ENCODE measurements at places on chromosomes 13 and 19. TPM values are rescaled to one million over a fixed set of nuclear protein-coding genes. Genes with fewer than 3 reads are reported as not detected.
A peak's percentile ranks its signal among the peaks of the same experiment; 100 is the strongest.

GRCh38 chr13:27172495-27172842 lies 858 bp upstream of the USP12 start:
- no peak for DNase-seq

GRCh38 chr13:112733112-112733511 lies 43.3 kb downstream of the ATP11A start:
- no peak for DNase-seq

GRCh38 chr13:20272588-20273171 lies 40.6 kb upstream of the GJB6 start:
- no peak for DNase-seq

GRCh38 chr13:74133657-74134201 lies 475 bp downstream of the KLF12 start:
- peak; percentile 90 for DNase-seq

- DNase-seq: peak; percentile 45
These were observed at the start of gene KCTD15 for GRCh38 chr19:33796164-33796875. Gene KCTD15, plus strand, starts transcription at chr19:33796870. Its CDS starts 3,585 bp downstream, at chr19:33800455.

DNA sequence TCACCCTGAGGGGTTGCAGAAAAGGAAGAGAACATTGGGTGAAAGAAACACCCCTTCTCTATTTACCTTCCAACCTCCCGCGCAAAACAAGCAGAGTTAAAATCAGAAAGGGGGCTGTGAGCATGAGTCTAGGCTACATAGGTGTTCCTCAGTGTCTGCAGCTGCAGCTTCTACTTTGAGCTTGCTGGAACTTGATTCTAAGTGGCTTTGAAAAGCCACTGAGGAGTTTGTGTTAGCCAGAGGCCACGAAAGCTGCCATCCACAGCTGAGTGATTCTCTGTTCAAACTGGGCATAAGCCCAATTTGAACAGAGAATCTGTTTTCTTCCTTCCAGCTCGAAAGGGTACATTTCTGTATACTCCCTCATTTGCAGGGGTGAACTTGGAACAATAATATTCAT lies 343.9 kb downstream of the PCDH9 start:
- DNase-seq: no peak

- no peak for DNase-seq
These were observed 515.5 kb downstream of the MYO16 start for GRCh38 chr13:109144693-109145437.

DNA sequence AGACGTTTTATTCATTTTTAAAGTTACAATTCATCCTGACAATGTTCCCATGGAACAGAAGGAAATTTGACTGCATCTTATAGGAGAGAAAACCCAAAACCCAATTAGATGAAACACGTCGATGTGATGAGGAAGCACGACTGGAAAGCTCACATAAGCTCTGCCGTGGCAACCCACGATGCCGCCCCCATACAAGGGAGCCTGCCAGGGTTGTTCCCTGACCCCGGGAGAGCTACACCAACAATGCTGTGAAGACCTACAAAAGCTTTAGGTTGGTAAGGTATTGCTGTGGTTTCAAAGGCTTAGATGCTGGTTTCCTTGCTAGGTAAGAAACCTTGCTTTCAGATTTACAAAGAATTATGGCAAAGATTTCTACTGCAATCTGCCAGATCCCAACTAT lies 393.1 kb downstream of the KLF12 start:
- DNase-seq: no peak

GRCh38 chr19:39708594-39708993 lies 4.3 kb downstream of the LGALS14 start:
- no peak for DNase-seq

DNA sequence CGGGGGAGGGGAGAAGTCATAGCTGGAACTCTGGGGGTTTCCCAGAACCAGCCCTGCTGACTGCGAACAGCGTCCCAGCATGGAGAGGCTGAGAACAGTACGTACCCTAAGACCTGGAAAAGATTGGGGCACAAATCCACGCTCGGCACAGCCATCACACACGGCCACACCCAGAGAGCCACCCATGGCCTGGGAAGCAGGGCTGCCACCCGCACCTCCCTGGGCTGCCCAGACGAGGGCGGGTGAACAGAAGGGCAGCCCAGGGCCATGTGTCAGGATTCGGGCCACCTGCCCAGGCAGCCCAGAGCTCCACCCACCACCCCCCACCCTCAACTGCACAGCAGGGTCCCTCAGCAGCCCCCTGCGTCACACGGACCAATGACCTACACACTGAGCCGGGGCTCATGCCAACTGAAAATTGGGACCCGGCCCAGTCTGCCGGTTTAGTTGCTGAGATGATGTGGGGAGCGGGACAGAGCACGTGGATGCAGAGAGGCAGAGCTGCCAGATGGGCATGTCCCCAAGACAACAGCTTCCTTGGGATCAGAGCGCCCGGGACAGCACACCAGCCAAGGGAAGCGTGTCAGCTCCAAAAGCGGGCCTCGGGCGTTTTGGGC lies 8.5 kb downstream of the UBXN6 start:
- DNase-seq: no peak

GRCh38 chr13:39682788-39683187 lies 27.3 kb downstream of the COG6 start:
- no peak for DNase-seq

DNA sequence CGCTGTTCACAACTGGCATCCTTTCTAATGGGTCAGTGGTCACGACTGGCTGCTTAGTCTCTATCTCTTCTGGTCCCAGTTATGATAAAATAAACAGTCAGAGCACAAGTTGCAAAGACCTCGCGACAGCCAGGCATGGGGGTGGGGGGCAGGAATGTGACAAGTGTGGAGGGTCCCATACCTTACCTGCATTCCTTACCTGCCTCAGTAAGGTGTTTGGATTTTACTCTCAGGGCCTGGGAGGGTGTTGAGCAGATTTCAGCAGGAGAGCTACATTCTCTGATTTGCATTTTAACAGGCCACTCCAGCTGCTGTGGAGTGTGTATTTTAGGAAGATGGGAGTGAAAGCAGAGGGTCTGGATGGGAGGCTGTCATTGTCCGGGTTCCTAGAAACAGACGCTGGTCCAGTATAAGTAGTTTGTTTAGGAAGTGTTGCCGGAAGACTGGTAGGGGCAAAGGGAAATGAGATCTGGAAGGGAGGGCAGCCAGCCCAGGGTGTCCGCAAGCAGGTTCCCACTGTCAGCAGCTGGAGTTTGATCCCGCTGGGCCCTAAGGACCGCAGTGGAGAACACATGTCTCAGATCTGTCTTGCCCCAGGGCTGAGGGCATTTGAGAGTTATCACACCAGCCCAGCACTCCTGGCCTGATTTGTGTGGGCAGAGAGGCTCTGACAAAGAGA lies 920.0 kb downstream of the UQCRFS1 start:
- DNase-seq: peak; percentile 30

- no peak for DNase-seq
These were observed at the start of gene HNRNPL for GRCh38 chr19:38849860-38850435. Gene HNRNPL, minus strand, starts transcription at chr19:38849986. Its CDS starts 20 bp downstream, at chr19:38849966.

Gene DDX39A
- total RNA-seq: 157 TPM

Gene OR1M1
- not detected for total RNA-seq

Gene FOXO1
- 48.5 TPM for total RNA-seq

Gene PCDH9
- 5.2 TPM for total RNA-seq

Gene ZNF491
- total RNA-seq: 0.85 TPM

Gene PTPRH
- 1.00 TPM for total RNA-seq

Gene NXNL1
- not detected for total RNA-seq

Gene NALCN
- 4.4 TPM for total RNA-seq
